ENCODE measurements at places on chromosomes 12 and 14.

DNA sequence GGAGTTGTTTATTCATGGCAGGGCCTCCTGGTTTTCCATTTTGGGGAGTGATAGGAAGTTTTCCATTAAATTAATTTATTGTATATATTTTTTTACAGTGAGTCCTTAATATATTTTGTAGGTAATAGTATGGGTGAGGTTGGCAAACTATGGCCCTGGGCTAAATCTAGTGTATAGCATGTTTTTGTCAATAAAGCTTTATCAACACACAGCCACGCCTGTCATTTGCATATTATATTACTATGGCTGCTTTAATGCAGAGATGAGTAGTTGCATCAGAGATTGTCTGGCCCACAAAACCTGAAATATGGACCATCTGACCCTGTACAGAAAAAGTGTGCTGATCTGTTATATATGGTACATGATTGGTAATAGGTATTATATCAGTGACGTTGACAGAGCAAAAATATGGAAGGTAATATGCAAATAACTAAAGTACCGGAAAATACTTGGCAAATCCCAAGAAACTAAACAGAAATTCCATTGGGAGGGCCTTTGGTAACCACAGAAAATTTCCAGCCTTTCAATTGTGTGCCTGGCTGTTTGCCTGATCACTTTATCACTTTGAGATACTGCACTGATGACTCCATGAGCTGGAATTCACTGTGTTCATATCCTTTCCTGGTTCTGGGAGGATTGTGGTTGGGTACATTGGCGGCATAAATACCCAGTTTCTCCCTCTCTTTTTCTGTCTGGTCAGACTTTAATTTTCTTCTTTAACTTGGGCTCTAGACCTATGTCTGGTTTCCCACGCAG, 61.7 kb upstream of the RFLNA start:
- DNase-seq = no peak

DNA sequence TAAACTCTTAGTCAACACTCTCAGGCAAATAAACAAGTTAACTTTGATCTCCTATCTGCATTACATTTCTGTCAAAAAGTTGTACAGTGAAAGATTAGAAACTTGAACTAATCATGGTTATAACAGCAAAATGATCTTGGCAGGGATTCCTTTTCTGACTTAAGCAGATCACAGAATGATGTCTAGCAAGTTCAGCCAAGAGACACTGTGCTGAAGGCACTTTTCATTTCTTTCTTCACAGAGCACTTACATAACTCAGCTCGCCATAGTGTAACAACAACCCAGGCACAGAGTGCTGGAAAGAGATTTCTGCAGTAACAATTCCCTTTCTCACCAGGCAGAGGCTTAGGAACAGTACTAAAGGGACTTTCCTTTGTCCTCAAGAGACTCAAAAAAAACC, 19.6 kb upstream of the CSRP2 start:
- DNase-seq = no peak

GRCh38 chr14:69632164-69632563, 20.8 kb downstream of the SUSD6 start:
- no peak for DNase-seq

GRCh38 chr12:64440100-64440499, 11.8 kb upstream of the TBK1 start:
- no peak for DNase-seq

DNA sequence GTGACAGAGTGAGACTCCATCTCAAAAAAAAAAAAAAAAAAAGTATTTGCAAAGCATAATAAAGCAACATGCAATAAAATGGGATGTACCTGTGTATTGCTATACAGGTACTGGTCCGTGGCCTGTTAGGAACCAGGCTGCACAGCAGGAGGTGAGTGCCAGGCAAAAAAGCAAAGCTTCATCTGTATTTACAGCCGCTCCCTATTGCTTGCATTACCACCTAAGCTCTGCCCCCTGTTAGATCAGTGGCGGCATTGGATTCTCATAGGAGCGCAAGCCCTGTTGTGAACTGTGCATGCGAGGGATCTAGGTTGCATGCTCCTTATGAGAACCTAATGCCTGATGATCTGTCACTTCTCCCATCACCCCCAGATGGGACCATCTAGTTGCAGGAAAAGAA, 113.3 kb downstream of the SCAF11 start:
- no peak for DNase-seq

DNA sequence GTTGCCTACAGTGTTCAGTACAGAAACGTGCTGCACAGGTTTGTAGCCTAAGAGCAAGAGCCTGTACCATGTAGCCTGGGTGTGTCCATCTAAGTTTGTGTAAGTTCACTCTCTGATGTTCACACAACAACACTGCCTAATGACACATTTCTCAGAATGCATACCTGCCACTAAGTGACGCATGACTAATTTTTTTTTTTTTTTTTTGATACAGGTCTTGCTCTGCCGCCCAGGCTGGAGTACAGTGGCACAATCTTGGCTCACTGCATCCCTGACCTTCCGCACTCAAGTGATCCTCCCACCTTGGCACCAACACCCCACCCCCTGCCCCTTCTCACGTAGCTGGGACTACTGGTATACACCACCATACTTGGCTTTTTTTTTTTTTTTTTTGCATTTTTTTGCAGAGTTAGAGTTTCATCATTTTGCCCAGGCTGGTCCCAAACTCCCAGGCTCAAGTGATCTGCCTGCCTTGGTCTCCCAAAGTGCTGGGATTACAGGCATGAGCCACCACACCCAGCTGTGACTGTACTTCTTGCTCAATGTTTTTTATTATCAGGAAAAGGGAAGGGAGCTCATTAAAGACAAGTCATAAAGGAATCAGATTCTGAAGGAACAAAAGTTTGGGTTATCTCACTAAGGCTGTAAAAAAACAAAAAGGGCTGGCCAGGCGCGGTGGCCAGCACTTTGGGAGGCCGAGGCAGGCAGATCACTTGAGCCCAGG, 10.0 kb upstream of the CDC42BPB start:
- DNase-seq = no peak

DNA sequence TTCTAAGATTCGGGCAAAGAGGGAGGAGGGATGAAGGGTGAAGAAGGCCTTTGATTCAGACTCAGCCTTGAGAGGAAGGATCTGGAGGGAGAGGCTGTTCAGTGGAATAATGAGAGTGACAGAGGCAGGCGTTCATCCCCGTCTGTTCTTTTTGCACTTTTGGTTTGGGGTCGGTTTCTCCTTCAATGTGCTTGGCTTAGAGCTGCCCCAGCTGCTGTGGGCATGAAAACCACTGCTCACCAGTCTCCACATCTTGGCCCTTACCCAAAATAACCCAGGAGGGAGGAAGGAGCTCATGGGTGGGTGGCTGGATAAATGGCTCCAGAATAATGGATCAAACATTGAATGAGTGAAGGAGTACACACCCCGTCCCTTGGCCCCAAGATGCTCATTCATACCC, 261.7 kb upstream of the FKBP4 start:
- DNase-seq = no peak

GRCh38 chr14:64213086-64213485, 81.1 kb downstream of the ESR2 start:
- DNase-seq = no peak

DNA sequence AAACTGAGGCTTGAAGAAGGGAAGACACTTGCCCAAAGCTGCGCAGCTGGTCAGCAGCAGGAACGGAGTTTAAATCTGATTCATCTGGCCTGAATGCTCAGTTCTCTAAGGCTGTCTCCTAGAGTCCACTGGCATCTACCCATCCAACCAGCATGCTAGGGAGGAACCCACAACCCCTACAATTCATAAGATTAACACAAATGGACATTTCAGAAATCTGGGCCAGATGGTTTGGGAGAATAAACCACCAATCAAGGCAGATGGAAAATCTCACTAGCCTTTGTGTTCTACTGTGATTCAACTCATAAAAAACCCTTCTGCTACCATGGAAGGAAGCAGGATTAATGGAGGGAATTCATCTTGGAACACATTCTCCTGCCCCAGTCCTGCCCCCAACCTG, 67.8 kb downstream of the WSCD2 start:
- no peak for DNase-seq

DNA sequence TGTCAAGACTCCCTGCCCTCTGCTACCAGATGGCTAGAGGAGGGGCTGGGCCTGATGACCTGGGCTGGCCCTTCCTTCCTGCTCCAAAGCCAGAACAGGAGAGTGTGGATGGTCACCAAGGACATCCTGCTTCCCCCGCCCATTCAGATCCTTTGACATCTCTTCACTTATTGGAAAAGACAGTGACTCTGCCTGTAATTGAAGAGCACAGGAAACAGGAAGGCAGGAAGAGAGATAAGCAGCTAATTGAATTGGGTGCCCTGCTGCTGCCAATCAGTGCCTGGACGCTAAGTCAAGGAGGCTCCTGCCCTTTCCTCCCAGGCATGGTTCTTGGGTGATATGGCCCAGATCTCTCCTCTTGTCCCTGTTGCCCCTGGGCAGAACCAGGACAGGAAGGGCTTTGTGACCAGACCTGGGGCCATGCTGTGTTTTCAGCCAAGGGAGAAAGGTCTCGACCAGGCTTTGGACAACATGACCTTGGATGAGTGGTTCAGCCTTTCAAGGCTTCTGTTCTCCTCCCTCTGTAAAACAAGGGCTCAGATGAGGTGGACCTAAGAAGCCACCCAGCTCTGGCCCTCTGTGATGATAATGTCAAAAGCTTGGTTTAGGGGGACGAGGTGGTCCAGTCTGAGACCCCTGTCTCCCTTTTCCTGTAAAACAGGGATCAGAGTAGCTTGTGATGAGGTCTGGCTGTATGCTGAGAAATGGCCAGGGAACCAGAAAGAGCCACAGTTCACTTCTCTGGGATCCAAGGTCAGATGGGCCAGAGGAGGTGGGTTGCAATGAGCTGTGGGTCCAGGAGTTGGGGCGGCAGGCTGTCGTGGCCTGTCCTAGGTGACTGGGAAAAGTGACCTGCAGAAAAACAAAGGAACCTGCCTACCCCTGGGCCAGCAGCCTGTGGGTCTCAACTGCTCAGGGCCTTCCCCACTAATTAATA, 38.8 kb downstream of the FAM222A start:
- DNase-seq = no peak

DNA sequence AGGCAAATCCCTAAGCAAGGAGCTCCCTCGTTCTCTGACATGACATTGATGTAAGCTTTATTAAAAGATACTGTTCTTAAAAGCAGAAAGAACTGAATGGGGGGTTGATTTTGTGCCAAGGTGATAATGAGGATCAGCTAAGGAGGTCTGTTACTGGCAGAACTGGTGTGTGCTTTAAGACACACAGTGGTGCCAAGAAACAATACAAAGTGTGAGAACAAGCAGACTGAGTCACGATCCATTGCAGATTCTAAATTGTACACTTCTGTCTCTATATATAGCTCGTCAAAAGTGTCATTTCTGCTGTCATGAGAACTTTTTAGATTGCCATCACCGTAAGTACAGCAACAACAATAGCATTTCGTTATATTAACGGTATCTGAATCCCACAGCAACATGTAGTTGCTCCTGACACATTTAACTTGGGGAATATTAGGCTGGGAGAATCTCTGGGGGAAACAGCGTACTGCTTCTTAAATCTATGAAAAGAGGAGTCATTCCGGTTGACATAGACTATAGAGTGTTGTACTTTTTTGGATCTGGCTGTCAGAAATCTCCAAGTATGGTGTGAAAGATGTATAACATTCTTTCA, 151.3 kb upstream of the PRKD1 start:
- no peak for DNase-seq

- no peak for DNase-seq
These were observed 59.1 kb downstream of the TMEM132D start for GRCh38 chr12:129844662-129845220.

- DNase-seq = no peak
These were observed 25.2 kb upstream of the KLHL42 start for GRCh38 chr12:27754795-27755194.

- DNase-seq = no peak
These were observed 107.9 kb upstream of the BCL2L14 start for GRCh38 chr12:11962860-11963259.

GRCh38 chr14:55756557-55756956, 176.6 kb downstream of the KTN1 start:
- DNase-seq = no peak

DNA sequence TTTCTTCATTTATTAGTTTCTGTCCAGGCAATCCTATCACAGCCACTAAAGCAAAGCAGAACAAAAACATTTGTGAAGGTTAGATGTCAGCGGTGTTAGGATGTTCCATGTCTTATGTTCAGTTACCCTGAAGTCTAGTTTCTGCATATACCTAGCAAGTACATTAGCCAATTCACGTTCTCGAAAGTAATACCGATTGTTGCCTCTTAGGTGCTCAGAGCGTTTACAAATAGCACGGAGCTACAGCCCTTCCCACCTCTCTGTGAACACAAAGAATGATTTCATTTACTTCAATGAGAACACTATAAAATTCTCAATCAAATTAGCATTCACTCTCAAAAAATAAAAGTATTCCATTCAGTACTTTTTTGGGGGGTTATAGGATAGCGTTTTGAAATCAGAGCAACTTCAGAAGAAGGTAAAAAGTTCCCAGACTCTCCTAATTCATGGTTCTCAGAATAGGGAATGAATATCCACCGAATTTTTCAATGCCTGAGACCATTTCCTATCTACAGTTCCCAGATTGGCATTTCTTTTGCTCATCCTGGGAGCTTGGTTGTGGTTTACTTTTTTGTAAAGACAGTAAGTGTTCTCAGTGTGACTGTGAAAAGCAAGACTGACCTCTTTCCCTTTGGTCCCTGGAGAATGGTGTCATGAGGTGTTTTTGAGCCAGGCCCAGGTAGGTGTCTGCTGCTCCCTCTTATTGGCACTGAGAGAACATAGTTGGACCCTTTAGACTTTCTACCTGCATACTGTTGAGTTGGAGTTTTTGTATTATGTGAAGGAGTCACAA, 488.0 kb upstream of the RGS6 start:
- DNase-seq = no peak

DNA sequence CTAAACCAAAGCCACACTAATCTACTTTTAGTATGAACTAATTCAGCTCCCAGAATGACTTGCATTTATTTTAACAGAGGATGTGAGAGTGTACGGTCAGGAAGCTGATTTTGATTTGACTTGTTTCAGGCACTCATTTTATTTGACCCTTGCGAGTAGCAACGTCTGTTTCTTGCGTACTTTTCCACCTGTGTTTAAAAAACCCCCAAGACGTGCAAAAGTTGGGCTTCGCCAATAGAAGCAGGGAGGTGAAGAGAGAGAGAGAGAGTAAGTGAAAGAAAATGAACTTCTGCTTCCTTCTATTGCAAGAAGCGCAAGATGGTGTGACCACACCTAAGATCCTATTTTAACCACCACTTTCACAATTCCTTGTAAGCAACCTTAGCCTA, 6.7 kb upstream of the SLC15A4 start:
- peak; percentile 78 for DNase-seq

DNA sequence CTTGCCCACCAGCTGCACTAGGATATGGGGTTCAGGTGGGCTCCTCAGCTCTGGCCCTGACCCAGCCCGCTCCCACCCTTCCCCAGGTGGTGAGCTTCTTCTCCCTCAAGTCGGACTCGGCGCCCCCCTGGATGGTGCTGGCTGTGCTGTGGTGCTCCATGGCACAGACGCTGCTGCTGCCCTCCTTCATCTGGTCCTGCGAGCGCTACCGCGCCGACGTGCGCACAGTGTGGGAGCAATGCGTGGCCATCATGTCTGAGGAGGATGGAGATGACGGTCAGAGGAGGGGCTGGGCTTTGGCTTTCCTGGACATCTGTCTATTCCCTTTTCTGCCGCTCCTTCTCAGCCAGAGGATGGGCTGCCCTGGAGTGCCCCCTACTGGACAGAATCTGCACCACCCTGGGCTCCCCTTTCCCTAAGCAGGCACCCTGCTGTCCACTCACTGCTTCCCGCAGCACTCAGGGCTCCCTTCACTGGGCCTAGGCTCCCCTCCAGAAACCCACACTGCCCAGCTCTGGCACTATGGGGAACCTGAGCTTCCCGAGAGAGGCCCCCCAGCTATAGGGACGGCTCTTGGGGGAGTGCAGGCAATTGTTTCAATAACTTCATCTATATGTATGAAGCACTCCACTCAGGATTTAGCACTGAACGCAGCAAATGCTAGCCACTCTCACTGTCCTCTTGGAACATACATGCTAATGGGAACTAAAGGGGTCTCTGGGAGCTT, 2.6 kb upstream of the P3H3 start:
- no peak for DNase-seq
